ENCODE measurements at places on chromosomes 7 and 10. TPM values are rescaled to one million over a fixed set of nuclear protein-coding genes. Genes with fewer than 3 reads are reported as not detected.

The YWHAG gene
- total RNA-seq, result 126 TPM

The ANKRD30A gene
- total RNA-seq, result not detected

The TMEM140 gene
- total RNA-seq, result 1.7 TPM

The A1CF gene
- not detected for total RNA-seq

The OR6V1 gene
- not detected for total RNA-seq

Data from OCI-LY7 (cell line).